ENCODE measurements at places on chromosomes 6 and 20. TPM values are rescaled to one million over a fixed set of nuclear protein-coding genes. Genes with fewer than 3 reads are reported as not detected.

OPRM1 gene
- total RNA-seq, result not detected

DNA sequence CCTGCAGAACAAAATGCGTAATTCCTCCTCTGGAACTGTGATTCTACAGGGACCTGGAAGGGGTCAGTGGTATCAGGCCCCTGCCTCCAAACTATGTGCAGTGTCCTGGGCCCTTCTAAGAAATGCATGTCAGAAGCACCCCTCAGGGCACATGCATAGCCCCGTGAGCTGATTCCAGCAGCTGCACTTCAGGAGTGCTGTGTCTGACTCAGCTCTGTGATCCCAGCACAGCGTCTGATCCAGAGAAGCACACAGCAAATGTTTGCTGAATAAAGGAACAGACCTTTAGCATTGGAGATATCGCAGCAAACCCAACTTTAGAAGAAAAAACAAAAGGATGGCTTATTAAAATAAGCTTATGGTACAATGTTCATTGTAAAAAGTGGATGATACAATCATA lies 15.8 kb upstream of the MAFB start:
- no peak for DNase-seq

GRCh38 chr6:14703586-14703985 lies 542.3 kb upstream of the JARID2 start:
- no peak for DNase-seq

DNA sequence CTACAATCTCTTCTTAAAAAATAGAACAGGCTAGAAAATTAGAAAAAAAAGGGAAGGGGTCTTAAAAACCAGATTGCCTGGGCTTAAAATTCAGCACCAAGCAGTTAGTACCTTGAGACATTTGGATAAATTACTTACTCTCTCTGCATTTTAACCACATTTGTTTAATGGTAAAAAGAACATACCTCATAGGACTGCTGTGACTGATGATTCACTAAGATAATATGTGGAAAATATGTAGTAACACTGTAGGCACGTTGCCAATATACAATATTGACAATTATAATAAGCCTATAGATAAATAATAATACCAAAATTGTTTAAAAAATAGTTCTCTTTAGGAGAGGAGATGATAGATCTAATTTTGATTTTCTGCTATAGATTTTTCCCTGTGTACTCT lies 750.4 kb downstream of the TENT5A start:
- DNase-seq, result no peak

DNA sequence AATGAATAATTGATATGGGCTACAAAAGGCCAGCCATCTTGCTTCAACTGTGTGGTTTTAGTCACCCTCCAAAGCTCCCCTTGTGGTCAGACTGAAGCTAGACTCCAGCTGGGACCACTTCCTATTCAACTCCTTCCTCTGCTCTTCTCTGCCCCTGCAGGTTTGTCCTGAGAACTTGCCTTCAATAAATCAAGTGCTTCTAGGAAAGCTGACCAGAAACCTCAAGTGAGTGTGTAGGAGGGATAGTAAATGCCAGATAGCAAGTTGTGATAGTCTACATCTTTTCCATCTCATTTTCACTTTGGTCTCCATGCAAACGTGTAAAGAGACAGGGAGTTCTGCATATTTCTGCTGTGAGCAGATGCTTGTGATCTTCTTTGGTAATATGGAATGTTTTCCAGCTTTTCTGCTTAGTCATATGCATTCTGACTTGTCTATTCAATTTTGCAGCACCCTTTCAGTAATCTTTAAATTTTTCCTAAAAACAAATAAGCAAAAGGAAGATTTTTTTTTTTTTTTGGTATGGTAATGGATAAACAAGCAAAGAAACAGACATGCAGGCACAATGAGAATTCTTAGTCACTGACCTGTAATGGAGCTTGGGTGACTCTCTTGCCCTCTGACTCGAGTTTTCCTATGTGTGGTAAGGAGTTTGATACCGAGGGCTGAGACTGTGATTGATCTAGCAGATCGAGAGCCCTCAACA lies 201.3 kb upstream of the BTBD3 start:
- peak; percentile 29 for DNase-seq

GRCh38 chr6:38943964-38944363 lies 104.6 kb upstream of the GLP1R start:
- peak; percentile 22 for DNase-seq

DNA sequence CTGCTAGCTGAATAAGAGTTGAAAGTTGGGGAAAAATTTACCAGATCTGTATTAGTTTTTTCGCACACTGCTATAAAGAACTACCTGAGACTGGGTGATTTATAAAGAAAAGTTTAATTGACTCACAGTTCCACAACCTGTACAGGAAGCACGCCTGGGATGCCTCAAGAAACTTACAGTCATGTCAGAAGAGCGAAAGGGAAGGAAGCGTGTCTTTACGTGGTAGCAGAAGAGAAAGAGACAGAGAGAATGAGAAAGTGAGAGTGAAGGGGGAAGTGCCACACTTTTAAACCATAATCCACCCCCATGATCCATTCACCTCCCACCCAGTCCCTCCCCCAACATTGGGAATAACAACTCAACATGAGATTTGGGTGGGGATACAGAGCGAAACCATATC lies 79.6 kb downstream of the KHDC1L start:
- DNase-seq, result no peak

POPDC3 gene
- total RNA-seq, result 2.7 TPM

- no peak for DNase-seq
Measured at GRCh38 chr6:130394246-130394645, 28.4 kb downstream of the TMEM200A start.

GRCh38 chr6:137165375-137166246 lies 7.8 kb downstream of the IL22RA2 start:
- no peak for DNase-seq

- DNase-seq, result no peak
Measured at GRCh38 chr6:38016824-38017223, 197.3 kb downstream of the ZFAND3 start.

DNA sequence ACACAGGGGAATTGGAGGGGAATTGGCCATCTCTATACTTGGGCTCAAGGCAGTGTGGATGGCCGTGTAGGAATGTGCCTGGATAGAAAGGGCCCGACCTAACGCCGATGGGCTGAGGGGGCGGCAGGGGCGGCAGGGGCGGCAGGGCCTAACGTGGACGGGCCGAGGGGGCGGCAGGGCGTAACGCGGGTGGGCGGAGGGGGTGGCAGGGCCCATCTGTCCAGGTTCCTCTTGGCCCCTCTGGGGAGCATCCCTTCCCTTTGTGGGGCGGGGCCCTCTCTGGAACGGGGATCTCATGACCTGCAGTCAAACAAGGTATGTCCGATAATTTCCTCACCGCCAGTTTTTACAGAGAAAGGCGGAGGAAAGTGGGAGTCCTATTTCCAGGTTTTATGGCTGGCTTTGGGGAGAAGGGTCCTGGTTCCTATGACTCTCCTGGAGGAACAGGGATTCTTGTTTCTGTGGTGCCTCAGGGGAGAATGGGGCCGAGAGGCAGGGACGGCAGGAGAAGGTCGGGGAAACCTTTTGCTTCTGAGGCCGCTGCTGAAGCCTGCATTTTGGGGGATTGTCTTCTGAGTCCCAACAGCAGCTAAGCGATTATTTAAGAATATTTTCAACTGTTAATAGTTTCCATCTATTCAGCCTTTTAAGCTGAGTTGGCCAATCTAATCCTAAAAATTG lies 100.8 kb upstream of the FRMD1 start:
- DNase-seq, result no peak

- DNase-seq, result no peak
Measured at GRCh38 chr20:59632541-59633113, 28.3 kb downstream of the PHACTR3 start.

- DNase-seq, result no peak
Measured at GRCh38 chr6:46327779-46328178, 157.0 kb upstream of the ENPP5 start.
